ENCODE measurements at places on chromosomes 16 and 17.
A peak's percentile ranks its signal among the peaks of the same experiment; 100 is the strongest.

GRCh38 chr17:82098939-82099763, 1.1 kb upstream of the FASN start:
- DNase-seq, result no peak

- no peak for DNase-seq
Measured at GRCh38 chr16:59324462-59324861, 590.3 kb upstream of the GOT2 start.

GRCh38 chr17:69812240-69812837, 262.7 kb upstream of the KCNJ16 start:
- DNase-seq, result no peak

- no peak for DNase-seq
Measured at GRCh38 chr16:85123891-85124635, 11.8 kb upstream of the CIBAR2 start.

DNA sequence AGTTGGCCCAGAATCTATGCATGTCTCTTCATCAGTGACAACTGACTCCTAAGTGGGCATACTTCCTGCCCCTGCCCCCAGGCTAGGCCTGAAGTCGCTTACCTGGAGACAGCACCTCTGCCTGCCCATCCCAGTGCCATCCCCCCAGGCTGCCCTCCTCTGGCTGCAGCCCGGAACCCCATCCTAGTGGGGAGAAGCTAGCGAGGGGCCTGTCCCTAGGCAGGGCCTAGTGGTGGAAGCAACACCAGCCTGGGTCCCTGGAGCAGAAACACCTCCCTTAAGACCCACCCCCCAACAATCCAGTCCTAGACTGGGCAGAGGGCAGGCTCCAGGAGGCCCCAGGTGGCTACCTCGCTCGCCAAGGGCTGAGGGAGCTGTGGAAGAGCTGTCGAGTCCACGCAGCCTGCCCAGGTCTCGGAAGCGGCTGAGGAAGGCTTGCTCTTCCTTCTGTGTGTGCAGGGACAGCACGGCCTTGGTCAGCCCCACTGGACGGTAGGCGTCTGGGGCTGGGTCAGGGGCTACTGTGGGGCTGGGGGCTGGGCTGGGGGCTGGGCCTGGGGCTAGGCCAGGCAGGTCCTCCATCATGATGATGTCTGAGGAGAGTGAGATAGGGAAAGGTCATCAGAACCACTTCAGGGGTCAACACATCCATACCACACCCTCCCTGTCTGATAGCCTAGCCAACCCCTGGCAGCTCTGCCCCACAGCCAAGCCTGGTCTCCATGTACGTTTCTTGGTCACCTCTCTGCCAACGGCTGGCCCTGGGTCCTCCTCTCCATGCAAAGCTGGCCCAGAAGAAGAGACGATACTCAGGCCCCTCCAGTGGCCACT, 7.6 kb downstream of the PER1 start:
- no peak for DNase-seq

GRCh38 chr17:60993497-60993896, 315.8 kb downstream of the BCAS3 start:
- no peak for DNase-seq

GRCh38 chr17:17750881-17751280, 69.6 kb downstream of the RAI1 start:
- DNase-seq, result peak; percentile 77

- no peak for DNase-seq
Measured at GRCh38 chr17:37361543-37361942, 14.2 kb upstream of the C17orf78 start.

DNA sequence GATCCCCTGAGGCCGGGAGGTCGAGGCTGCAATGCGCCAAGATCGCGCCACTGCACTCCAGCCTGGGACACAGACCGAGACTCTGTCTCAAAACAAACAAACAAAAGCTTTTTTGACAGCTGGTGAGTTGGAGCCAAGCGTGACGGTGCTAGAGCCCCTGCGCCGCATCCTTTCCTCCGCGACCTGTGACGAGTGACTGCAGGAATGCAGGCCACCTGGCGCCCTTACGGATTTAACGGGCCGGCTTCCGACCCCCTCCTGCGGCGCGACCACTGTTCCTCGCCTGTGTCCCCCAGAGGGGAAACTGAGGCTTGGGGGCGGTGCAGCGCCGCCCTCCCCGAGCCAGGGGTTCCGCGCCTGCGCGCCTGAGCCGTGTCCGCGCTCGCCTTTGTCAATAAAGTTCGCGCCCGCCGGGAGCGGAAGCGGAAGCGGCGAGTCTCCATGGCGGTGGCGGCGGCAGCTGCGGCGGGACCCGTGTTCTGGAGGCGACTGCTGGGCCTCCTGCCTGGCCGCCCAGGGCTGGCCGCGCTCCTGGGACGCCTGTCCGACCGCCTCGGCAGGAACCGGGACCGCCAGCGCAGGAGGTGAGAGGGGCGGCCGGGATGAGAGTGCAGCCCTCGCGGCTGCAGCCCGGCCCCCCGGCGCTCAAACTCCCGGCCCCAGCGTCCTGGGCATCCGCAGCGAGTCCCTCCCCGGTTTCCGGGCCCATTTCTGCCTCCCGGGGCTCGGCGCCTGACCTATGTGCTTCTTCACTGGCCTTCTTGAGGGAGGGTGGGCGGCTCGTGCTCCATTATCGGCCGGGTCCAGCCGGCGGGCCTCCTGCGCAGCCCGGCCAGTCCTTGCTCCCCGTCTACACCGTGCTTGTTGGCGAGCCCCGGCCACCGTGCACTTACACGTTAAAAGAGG, at the start of gene PGS1:
Gene PGS1 (plus strand): TSS at position 425 of the 906 bp plus-strand sequence. CDS start 17 bp downstream, at position 442.
- peak; percentile 90 for DNase-seq

- DNase-seq, result peak; percentile 85
Measured at GRCh38 chr16:88781140-88782077, 3.6 kb downstream of the PIEZO1 start.

DNA sequence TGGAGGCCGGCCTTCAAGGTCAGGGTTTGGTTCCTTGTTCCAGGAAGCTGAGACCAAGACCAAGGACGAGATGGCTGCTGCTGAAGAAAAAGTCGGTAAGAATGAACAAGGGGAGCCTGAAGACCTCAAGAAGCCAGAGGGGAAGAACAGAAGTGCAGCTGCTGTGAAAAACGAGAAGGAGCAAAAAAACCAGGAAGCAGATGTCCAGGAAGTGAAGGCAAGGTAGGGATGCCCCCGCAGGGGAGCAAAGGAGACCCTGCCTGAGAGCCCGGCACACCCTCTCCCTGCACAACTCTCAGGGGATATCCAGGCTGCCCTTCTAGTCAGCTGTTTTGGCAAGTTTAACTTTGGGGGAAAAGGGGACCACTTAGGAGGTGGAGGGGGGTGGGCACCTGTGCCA, 29.0 kb downstream of the RNF213 start:
- DNase-seq, result no peak

- peak; percentile 72 for DNase-seq
Measured at GRCh38 chr17:45852535-45853297, 8.0 kb downstream of the SPPL2C start.

DNA sequence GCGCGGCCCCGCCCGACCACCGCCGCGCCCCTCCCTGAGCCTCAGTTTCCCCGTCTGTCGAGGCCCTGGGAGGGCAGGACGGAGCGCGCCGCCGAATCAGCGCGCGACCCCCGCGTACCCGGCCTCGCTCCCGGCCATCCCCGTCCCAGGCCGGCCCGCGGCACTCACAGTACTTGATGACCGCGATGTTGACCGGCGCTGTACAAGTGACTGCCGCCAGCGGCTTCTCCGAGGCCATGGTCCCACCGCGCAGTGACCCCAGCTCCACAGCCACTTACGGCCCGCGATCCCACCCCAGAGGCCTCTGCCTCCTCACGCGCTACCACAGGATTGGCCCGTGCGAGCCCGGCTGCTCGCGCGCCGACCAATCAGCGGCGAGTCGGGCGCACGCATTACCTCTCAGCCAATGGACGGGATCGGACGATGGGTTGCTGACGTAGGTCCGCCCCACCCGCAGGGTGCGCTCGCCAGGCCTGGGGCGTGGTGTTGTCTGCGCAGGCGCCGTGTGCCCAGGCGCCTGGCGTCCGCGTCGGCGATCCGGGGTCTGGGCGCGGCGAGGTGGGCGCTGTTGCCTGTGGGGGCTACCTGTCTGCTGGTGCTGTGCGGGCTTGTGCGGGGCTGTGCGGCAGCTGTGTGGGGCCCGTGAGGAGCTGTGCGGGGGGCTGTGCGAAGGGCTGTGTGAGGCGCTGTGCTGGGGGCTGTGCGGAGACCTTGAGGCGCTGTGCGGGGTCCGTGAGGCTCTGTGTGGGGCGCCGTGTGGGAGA, at the start of gene MVD:
Gene MVD (minus strand): TSS at position 249 of the 764 bp plus-strand sequence. CDS start 11 bp downstream, at position 238.
- peak; percentile 100 for DNase-seq

- DNase-seq, result no peak
Measured at GRCh38 chr17:17937201-17937853, 34.9 kb downstream of the TOM1L2 start.

GRCh38 chr17:64004903-64005733, 7.0 kb downstream of the PRR29 start:
- peak; percentile 14 for DNase-seq

DNA sequence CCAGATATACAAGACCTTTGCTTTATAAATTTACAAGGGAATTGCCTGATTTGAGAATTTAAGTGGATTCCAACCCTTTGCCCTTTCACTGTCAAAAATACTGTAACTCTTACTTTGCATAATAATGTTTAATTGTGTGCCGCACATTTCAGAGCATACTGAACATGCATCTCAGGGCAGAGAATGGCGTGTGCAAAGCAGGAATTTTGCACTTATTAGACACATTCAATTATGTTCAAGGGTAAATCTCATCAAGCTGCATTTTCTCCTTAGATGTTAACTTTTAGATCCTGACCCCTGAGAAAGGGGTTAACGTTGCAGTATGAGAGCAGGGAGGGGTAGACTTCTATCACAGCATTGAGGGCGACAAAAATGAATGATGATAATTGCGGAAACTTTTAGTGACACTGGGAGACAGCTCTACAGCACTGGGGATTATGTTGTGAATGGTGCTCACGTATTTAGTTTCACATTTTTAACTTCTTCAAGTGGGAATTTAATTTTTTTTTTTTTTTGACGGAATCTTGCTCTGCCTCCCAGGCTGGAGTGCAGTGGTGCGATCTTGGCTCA, 54.6 kb upstream of the CACNG4 start:
- DNase-seq, result no peak

DNA sequence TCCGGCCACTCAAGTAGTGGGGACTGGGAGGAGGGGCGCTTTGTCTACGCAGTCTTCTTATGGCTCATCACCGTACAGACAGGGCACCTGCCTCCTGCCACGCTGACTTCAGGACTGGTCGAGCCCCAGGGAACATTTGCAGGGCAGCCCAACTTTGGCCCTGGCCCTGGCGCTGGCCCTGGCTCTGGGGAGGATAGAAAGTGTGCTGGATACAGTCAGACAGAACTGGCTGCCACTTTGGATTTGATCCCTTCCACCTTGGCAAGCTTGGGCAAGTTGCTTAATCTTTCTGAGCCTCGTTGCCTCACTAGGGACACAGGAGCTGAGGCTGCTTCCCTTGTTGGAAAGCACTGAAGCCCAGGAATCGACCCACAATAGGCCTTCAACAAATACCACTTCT, 13.6 kb downstream of the LGALS9 start:
- no peak for DNase-seq

GRCh38 chr17:11589716-11590115, 8.6 kb upstream of the DNAH9 start:
- DNase-seq, result no peak

DNA sequence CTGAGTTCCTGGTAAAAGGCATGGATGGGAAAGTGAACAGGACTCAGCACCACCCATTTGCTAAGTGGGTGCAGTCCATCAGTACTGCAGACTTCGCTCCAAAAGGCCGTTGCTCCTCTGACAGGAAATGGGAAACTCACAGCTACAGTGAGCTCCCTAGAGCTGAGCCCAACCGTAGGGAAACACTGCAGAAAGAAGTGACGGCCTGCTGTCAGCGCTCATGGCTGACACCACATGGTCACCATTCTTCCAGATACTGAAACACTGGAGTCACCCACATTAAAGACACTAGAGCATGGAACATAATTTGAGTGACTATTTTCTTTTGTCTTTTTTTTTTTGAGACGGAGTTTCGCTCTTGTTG, 31.9 kb downstream of the UBE2O start:
- no peak for DNase-seq

- no peak for DNase-seq
Measured at GRCh38 chr16:82260212-82260795, 90.3 kb upstream of the MPHOSPH6 start.

DNA sequence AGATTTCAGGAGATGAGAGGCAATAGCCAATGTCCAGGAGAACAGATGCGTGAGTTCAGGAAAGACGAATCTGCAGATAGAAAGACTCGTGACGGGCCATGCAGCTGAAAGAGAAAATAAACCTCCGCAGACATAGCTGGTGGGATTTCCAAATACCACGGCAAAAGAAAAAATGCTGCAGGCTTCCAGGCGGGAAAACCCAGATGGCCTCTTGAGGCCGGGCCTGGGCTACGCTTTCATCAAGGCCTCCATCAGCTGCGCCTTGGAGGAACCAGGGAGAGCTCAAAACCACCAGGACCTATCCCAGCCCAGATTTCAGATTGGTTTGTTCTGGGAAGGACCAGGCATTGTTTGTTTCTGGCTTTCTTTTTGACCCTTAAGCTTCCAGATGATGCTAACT, 16.7 kb downstream of the CCDC40 start:
- DNase-seq, result no peak

DNA sequence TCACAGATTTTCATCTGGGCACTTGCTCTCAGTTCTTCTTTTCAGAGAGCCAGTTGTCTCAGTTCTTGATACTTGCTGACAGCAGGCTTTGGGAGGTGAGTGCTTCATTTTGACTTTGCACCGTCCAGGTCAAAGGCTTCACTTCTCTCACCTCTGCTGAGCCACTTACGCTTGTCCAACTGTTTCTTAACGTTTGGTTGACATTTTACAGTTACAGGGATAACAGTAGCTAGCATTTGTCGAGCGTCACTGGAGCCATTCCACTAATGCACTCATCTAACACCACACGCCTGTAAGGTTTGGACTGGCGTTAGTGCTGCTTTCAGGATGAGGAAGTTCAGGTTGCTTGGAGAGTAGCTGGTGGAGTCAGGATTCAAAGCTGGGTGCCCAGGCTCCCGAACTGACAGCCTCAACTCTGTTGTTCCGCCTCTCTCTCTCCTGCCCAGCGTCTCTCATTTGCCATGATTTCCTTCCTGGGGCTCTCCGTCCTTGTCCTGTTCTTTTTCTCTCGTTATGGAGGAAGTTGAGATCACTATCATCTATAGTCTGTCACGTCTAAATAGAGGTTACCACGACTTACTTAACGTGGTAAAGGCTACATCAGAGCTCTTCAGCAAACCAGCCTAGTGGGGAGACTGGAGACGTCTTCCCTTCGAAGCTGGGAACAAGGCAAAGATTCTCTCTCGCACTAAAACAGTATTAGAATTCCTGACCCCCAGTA, 220.8 kb downstream of the RPTOR start:
- no peak for DNase-seq

GRCh38 chr17:42509409-42509808, 26.6 kb upstream of the NAGLU start:
- DNase-seq, result no peak
